Lower leg skin (tissue), 4 donors: ENCODE measurements at places on chromosomes 3 and 15. TPM values are rescaled to one million over a fixed set of nuclear protein-coding genes. Genes with fewer than 3 reads are reported as not detected.

RGMA gene
- 28.2 TPM for total RNA-seq

MUSTN1 gene
- 5.5 TPM for total RNA-seq

DNA sequence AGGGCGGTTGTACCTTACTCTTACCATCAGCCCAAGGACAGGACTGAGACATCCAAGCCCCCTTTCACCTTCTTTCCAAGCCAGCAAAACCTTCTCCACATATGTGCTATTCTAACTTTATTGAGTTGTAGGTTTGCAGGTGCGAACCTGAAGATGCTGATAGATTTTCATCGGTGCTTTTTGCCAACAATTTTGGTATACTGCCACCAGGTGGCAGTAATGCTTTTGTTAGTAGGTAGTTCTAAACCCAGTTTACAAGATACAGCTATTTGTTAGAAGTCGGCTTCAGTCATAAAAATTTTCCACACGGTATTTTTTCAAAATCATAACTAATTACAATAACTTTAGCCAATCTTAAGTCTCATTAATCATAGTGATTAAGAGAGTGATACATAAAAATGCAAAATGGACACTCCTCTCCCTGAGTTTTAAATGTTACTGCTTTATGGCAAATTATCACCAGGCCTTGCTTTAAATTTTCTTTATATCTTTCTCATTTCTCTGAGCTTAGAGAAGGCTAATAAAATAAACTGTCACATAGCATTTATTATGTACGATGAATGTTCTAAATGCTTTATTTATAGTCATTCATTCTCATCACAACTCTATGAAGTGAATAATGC, 636 bp downstream of the TBC1D21 start:
- no peak for DNase-seq

DNA sequence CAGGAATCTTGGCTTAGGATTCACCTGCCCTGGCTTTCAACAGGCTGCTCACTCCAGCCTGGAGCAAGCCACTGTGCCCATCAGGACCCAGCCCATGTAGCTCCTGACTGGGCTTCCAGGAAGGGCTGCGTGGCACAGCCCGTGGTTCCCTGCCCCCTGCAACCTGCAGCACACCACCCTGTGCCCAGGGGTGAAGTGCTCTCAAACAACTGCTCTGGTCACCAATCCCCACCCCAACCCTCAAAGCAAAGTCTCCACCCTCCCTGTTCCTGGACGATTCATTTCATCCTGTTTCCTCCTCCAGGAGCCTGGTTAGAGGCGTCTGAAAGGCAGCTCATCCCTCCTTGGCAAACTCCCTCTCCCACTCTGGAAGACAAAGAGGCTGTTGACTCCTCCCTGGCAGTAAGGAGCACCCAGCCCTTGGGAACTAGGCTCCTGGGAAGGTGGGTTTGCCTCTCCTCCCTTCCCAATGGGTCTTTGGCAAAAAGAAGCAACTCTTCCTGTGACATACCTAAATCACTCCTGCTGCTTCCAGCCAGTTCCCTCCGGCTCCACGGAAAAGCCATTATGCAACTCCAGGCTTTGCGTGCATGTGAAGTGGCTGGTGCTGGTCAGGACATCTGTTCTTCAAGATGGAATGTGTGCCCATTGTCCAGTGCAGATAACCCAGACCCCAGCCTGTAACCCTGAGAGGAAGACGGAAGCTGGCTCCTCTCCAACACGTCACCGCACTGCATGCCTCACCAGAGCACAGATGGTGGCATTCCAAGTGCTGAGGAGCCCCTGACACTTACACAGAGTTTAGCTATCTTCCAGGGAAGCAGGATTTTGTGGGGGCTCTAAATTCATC, 29.1 kb upstream of the VIPR1 start:
- DNase-seq: peak; percentile 88

- no peak for DNase-seq
Observed at GRCh38 chr15:81540909-81541308, 166.9 kb upstream of the TMC3 start.

GRCh38 chr3:183098536-183099025, 715 bp downstream of the MCCC1 start:
- no peak for DNase-seq
